Cardiac muscle cell (in vitro differentiated cells and primary cell): ENCODE measurements at places on chromosomes 2 and 18. TPM values are rescaled to one million over a fixed set of nuclear protein-coding genes. Genes with fewer than 3 reads are reported as not detected.

GRCh38 chr2:216773072-216773471, 77.7 kb upstream of the IGFBP5 start:
- no peaks in the 10 kb centered on the region for H3K27me3 ChIP-seq
- peak; percentile 85 for DNase-seq
- peaks cover 51% of the 10 kb centered on the region for H3K4me1 ChIP-seq
- peak overlapping the region; percentile 71 for H3K27ac ChIP-seq
- H3K4me3 ChIP-seq, result no peak overlapping the region

DNA sequence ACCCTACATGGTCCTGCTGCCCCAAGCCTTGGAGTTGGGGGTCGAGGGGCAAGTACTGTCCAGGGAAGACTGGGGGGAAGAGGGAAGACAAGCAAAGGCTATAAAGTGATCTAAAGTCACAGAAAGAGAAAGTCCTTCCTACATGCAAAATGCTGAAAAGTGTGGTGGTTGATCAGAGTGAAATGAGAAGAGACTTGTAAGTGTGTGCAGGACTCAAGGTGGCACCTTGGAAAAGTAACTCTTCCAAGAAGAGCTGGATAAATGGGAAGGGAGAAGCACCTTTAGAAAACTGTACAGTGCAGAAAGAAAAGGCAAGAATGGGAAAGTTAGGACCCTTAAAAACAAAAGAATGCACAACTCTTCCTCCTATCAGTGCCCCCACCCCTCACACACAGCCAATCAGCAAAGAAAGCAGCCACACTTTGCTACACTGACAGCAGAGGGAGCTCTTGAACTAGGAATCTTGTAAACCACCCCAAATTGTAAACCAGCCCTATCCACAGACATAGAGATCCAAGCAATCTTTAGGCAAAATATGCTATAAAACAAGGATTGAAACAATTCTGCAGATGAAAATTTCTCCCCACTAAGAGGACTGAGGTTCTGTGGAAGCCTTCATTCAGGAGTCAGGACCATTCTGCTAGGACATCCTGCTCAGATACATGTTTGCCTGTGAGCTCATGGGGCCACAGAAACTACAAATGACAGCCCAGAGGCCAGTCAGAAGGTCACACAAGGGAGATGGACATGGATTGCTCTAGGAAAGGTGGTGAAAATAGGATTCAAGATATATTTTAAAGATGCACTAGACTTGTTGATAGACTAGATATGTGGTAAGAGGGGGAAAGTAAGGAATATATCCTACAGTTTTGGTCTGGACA, 146.4 kb downstream of the FTCDNL1 start:
- no peaks in the 10 kb centered on the region for H3K4me1 ChIP-seq
- no peak overlapping the region for H3K4me3 ChIP-seq
- H3K36me3 ChIP-seq, result no peaks in the 10 kb centered on the region

DNA sequence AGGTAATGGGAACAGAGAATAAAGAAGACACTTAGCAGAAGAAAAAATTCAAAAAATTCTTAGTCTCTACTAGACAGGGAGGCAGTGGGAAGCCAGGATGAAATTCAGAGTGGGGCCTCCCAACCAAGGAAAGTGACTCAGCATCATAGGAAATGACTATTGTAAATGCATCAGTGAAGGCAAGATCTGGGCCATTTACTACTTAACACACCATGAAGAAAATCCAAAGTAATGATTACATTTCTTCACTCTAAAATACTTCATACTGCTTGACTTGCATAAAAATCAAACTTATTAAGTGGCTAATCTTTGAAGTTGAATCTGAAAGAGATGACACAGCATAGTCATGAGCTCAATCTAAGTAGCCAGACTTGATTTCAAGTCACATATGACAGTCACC, 405.8 kb upstream of the SLC39A10 start:
- no peak overlapping the region for H3K27ac ChIP-seq
- H3K4me1 ChIP-seq, result no peaks in the 10 kb centered on the region
- no peak overlapping the region for H3K4me3 ChIP-seq
- H3K27me3 ChIP-seq, result no peaks in the 10 kb centered on the region
- H3K36me3 ChIP-seq, result no peaks in the 10 kb centered on the region
- DNase-seq, result no peak

- peaks cover 19% of the 10 kb centered on the region for H3K4me1 ChIP-seq
- H3K27ac ChIP-seq, result no peak overlapping the region
- no peaks in the 10 kb centered on the region for H3K27me3 ChIP-seq
- no peaks in the 10 kb centered on the region for H3K36me3 ChIP-seq
- no peak overlapping the region for H3K4me3 ChIP-seq
Observed at GRCh38 chr2:77484026-77484425, 38.1 kb downstream of the LRRTM4 start.

DNA sequence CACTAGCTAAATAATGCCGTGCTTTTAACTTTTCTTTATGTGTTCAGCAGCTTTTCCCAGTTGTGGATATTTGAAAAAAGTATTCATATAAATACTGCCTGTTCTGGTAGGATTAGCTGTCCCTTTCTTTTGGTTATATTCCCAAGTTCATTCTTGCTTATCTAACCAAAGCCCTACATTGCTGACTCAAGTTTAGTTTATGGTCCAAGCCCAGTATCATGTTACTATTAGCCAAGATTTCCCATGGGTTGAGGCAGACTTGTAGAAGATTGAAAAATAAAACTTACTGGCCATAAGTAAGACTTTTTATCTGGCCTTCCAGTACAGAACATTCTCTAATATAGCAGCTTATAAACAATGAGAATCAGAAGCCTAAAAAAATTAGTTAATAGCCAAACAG, 49.7 kb upstream of the NFE2L2 start:
- H3K4me1 ChIP-seq, result no peaks in the 10 kb centered on the region
- H3K27ac ChIP-seq, result no peak overlapping the region
- no peak overlapping the region for H3K4me3 ChIP-seq
- H3K27me3 ChIP-seq, result no peaks in the 10 kb centered on the region

DNA sequence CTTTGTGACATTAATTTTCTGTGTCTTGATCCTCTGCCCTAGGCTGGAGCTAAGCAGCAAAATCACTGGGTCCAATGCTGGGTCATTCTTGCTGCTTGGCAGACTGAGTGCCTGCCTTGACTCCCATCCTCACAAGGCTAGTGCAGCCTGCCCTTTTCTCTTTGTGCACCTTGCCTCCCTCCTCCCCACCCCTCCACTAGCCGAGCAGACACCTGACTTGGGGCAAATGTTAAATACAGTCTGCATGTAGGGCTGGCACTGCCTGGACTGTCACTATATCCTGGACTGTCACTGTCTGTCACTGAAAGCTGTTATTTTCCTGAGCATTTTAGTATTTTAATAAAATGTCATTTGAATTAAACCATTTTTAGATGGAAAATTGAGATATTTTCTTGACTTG, 33.4 kb downstream of the MAPRE2 start:
- DNase-seq, result no peak
- peaks cover 4% of the 10 kb centered on the region for H3K4me1 ChIP-seq
- no peaks in the 10 kb centered on the region for H3K36me3 ChIP-seq
- H3K4me3 ChIP-seq, result no peak overlapping the region

DNA sequence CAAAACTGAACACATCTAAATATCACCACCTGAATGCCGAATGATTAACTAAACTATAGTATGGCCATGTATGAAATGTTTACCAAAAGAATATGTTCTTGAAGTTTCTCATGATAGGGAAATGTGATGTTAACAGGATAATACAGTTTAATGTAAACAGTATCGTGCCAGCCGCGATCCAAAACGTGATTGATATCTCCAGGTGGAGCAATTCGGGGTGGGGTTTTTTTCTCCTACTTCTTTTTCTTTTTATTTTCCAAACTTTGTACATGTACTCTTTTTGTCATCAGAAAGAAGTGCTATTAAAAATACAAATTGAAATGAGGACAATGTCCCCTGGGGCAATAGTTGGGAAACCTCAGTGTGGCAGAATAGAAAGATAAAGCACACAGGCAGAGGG, 4.0 kb upstream of the BIN1 start:
- no peak for DNase-seq
- H3K27ac ChIP-seq, result no peak overlapping the region
- no peaks in the 10 kb centered on the region for H3K36me3 ChIP-seq
- H3K4me3 ChIP-seq, result no peak overlapping the region
- H3K27me3 ChIP-seq, result peaks cover 7% of the 10 kb centered on the region

GRCh38 chr2:198374375-198375082, 570.1 kb downstream of the PLCL1 start:
- no peak overlapping the region for H3K27ac ChIP-seq
- peak; percentile 80 for DNase-seq
- H3K4me3 ChIP-seq, result no peak overlapping the region
- H3K27me3 ChIP-seq, result peaks cover 3% of the 10 kb centered on the region

GRCh38 chr2:172182624-172183023, 79.9 kb upstream of the DLX2 start:
- DNase-seq, result no peak
- H3K27me3 ChIP-seq, result no peaks in the 10 kb centered on the region
- no peaks in the 10 kb centered on the region for H3K4me1 ChIP-seq
- no peak overlapping the region for H3K27ac ChIP-seq

DNA sequence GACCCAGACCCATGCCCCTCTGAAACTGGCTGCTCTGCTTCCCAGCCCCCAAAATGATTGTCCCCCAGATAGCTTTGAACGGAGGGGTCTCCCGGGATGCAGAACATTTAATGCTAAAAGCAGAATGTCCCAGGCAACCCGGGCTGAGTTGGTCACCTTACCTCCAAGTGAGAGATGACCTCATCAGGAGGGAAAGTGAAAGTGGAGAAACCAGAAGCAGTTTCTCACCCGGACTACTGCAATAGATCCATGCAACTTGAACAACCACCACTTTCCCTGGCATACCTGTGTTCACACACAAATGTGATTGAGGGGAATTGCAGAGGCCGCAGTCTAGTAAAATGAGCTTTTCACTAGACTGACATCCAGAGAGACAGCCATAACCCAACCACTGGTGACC, 75.3 kb upstream of the NPAS2 start:
- H3K27ac ChIP-seq, result no peak overlapping the region
- H3K4me1 ChIP-seq, result no peaks in the 10 kb centered on the region
- H3K36me3 ChIP-seq, result no peaks in the 10 kb centered on the region
- DNase-seq, result peak; percentile 47
- H3K4me3 ChIP-seq, result no peak overlapping the region

GRCh38 chr18:62938487-62938886, 223.1 kb downstream of the PHLPP1 start:
- H3K4me1 ChIP-seq, result peaks cover 35% of the 10 kb centered on the region
- H3K4me3 ChIP-seq, result no peak overlapping the region
- no peaks in the 10 kb centered on the region for H3K27me3 ChIP-seq
- no peaks in the 10 kb centered on the region for H3K36me3 ChIP-seq
- no peak for DNase-seq

GRCh38 chr2:240921311-240921994, 15.3 kb downstream of the CROCC2 start:
- H3K27ac ChIP-seq, result no peak overlapping the region
- DNase-seq, result peak; percentile 93
- no peaks in the 10 kb centered on the region for H3K36me3 ChIP-seq

LRP2 gene
- 1.3 and 1.5 TPM in 2 replicates for total RNA-seq

KCNK3 gene
- total RNA-seq, result 2.9 and 6.2 TPM in 2 replicates

ALLC gene
- not detected in 2 replicates for total RNA-seq

KATNAL2 gene
- 4.8 and 19.6 TPM in 2 replicates for total RNA-seq
